ENCODE measurements at places on chromosomes 3 and 15.

DNA sequence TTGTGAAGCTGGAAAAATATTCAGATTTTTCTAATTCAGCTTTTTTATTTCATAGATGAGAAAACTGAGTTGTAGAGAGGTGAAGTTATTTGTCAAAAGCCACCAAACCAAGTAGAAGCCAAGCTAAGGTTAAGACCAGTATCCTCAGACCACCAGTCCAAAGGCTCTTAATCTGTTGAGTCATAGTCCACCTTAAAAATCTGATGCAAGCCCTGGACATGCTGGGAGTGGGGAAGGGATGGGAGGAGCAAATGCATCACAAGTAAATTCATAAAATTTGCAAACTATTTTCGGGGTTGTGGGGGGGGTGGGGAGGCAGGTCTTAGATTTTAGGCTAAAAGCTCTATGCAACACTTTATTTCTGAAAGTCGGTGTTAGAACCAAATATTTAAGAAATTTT, 307.7 kb upstream of the SEMA6D start:
- no peak for DNase-seq

DNA sequence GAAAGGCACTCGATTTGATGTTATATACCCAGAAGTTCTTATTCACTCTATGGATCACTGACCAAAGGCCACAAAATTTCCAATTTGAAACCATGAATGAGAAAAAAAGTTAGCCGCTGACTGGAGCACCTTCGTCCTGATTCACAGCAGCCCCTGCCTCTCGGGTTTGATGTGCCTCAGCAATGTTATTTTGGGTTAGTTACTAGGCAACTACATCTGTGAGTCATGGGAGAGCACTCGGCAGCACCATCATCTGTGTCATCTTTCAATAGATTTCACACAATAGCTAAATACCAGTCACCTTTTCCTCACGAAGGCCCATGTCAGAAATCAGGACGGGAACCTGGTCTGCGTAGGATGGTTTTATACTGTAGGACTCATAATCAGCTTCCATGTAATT, 269.2 kb downstream of the ZBBX start:
- DNase-seq = no peak

- no peak for DNase-seq
These were observed 143.1 kb downstream of the MYLK start for GRCh38 chr3:123741041-123741511.

DNA sequence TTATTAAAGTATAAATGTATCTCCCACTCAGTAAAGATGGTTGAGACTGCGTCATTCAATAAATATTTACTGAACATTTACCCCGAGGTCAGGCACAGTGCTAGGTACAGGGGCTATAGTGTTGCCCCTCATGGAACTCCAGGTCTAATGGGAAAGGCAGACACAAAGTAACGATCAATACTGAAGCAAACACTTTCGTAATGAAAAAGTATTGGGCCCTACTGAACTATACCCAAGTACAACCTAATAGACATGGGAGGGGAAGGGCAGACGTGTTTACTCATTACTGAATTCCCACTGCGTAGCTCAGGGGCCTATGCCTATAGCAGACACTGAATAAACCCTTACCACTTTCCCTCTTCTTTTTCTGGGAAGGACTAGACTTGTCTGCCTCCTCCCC, 56.9 kb downstream of the KLHL6 start:
- no peak for DNase-seq

GRCh38 chr3:170707899-170708298, 122.0 kb upstream of the SLC7A14 start:
- DNase-seq = no peak

All from activated CD8-positive, alpha-beta memory T cell treated with anti-CD3 and anti-CD28 coated beads for 1 hour (primary cell).